ENCODE measurements at places on chromosomes 6 and 20.
A peak's percentile ranks its signal among the peaks of the same experiment; 100 is the strongest.

GRCh38 chr20:25061103-25061799, 3.3 kb upstream of the ACSS1 start:
- DNase-seq: no peak

GRCh38 chr20:36298795-36299339, 7.3 kb upstream of the DLGAP4 start:
- DNase-seq: no peak

DNA sequence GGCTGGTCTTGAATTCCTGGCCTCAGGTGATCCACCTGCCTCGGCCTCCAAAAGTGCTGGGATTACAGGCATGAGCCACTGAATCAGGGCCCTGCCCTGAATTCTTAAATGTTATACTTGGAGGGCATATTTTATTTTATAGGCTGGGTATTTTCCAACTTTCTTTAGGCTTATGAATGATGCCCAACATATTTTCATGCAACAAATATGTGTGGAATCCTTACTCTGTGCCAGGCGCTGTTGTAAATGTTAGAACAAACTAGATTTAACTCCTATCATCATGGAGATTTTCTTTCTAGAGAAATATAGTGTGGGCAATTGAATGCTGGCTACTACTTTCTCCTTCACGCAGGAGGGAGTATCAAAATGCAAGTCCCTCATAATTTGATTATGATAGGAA, 71.2 kb downstream of the SAMD5 start:
- DNase-seq: no peak

DNA sequence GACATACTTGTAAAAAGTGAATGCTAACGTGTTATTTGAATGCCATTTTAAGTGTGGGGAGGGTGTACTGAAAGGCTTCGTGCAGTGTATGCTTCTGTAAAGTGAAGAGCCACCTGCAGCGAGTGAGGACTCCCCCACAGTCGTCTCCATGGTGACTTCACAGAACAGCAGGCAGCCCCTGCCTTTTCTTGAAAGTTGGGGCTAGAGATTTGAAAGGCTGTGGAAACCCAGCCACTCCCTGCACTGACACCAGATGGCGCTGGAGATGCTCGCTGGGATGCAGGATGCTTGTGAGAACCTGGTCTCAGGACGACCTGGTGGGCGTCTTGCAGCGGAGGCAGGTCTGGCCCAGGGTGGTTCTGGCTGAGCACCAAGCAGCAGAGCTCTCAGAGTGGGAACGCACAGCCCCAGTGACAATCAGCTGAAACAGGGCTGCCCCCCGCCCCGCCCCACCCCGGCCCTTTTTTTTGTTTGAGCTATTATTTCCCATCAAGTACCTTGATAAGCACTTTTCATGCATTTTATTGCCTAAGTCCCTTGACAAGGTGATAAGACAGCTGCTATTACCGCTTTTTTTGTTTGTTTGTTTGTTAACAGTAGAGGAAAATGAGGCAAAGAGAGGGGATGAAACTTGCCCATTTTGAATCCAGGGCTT, 150.3 kb downstream of the SYCP2 start:
- peak; percentile 39 for DNase-seq

GRCh38 chr6:82712826-82713225, 349.2 kb downstream of the TPBG start:
- no peak for DNase-seq

- DNase-seq: no peak
Observed at GRCh38 chr6:131453803-131454202, 119.2 kb upstream of the ARG1 start.

- no peak for DNase-seq
Observed at GRCh38 chr6:4655196-4656025, 120.8 kb upstream of the CDYL start.

DNA sequence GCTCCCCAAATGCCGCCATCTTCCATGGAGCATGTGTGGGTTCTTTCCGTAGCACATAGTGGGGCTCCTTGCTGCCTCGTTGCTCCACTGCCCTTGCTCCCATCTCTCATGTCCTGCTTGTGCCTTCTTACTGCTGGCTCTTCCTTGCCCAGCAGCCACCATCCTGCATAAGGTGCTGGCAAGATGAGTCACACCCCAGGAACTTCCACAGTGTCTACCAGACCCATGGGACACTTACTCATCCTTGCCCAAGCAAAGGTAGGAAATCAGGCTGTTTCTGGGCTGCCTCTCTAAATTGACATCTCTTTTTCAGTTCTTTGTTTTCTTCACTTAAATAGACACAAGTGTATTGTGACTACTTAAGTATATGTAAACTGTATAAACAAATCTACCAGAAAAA, 39.4 kb upstream of the RGS17 start:
- no peak for DNase-seq

- no peak for DNase-seq
Observed at GRCh38 chr6:166907373-166907841, 48.9 kb downstream of the RNASET2 start.

GRCh38 chr6:111980971-111981840, 72.7 kb upstream of the CCN6 start:
- DNase-seq: no peak

DNA sequence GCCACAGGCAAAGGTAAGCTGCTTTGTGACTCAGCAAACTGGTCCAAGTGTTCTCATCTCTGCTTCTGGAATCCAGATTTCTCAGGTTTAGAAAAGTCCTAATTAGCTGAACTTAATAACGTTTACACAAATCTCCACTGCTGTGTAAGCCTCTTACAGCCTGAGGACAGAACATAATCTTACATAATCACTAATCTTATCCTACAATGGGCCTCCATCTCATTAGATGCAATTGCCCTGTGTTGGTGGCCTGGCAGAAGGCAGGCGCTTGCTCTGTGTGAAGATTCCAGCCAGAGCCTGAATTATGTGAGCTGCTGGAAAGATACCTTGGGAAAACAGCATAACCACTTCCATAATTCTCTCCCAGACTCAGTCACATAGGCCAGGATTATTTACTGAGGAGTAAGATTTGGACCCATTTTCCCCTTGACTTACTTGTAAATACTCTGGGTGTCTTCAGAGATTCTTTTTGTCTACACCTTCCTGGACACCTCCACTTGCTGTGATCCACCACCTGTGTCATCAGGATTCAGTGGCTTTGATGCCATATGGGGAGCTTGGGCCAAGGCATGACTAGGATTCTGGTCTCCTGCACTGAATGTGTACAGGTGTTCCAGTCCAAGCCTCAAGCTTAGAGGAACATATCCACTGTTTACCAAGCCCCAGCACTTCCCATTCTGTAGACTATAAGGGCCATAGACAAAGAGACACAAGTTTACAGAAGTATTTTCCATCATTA, 104.4 kb downstream of the C6orf118 start:
- no peak for DNase-seq

DNA sequence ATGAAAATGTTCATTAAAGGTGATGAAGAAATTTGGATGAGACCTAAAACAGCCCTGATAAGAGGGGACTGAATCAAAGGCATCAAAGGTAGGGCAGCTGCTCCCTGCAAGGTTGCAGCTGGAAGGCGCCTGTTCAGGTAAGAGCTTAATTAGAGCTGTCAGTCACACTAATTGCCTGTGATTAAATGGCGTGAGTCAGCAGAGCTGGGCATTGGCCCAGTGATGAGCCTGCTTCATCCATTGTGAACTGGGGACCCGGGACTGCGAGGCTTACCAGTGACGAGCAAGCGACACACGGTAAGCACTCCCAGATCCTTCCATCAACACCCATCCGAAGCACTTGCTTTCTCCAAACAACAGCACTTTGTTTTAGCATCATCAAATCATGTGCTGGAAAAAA, 621.5 kb upstream of the CDH4 start:
- no peak for DNase-seq

DNA sequence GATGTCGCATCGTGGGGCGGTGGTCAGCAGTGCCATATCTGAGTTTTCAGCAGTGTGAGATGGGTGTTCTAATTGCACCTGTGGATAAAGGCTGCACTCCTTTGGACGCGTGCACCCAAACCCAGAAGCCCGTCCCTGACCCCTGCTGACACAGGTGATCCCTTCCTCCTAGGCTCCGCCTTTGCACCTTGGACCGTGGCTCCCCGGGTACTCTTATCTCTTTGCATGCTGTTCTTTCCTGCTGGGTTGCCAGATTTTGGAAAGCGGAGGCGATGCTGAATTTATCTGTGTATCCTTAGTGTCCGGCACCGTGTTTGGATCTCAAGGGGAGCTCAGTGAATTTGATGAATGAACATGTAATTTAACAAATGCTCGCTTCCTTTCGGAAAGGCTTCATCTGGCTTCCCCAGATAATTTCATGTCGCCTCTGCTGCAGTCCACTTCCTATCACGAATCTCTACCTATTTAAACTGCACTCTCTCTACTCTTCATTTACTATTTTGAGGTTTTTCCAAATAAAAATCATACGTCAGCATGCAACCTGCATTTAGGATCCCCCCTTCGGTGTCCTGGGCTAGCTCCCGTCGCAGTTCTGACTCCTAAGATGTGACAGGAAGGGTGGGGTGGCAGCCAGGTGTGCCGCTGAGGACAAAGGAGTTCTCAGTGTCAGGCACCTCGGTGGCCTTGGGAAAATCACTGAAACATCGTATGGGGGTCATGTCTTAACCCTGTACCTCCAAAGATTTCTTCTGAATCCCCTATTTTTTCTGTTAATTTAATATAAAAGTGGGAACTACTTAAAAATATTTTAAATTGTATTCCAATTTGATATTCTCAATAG, 753 bp upstream of the PERP start:
- DNase-seq: no peak

GRCh38 chr20:32753731-32754130, 8.5 kb upstream of the DNMT3B start:
- no peak for DNase-seq

DNA sequence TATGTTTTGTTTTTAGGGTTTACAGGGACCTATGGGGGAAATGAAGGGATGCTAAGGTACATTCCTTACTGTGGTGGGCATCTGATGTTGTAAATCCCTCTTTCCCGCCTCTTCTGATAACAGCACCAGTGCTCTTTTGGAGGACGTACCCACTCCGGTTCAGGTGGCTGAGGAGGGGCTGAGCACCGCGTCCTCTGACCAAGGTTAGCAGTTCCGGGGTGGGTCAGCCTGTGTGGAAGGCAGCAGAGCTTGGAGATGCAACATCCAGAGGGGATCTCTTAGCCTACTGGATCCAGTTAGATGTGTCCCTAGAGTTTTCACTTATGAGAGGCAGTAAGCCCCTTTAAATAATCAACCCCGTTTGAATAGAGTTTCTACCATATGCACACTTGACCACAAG, 135.3 kb upstream of the KCNG1 start:
- DNase-seq: no peak

DNA sequence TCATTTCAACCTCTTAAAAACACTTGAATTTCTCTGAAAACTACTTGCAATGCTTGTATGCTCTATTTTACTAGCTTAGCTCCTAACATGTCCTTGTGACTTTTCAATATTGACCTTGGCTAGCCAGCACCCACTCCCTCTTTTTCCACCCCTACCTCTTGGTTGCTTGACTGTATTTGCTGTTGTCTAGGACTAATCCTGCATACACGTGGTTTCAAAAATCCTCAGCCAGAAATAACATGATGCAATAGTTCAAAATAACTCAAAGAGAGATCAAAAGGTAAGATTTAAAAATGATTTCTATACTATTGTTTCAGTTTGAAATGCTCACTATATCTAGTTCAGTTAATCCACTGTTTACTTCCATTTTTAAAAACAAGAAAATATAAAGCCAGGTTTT, 102.3 kb upstream of the TBX18 start:
- DNase-seq: no peak

DNA sequence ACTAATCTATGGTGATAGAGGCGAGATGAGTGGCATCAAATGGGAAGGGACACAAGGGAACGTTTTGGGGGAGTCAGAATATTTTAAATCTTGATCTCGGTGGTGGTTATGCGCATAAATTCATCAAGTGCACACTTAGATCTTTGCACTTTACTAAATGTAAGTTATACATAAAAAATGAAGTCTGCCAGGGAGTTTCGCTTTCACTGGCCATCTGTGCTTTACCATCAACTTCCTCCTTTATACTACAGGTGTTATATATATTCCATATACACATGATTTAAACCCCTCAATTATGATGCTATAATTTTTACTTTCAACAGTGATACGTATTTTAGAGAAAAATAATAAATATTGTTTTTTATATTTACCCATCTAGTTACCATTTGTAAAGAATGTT, 97.6 kb upstream of the AKIRIN2 start:
- DNase-seq: no peak

GRCh38 chr20:29741594-29741893, 1515.9 kb upstream of the DEFB115 start:
- no peak for DNase-seq

DNA sequence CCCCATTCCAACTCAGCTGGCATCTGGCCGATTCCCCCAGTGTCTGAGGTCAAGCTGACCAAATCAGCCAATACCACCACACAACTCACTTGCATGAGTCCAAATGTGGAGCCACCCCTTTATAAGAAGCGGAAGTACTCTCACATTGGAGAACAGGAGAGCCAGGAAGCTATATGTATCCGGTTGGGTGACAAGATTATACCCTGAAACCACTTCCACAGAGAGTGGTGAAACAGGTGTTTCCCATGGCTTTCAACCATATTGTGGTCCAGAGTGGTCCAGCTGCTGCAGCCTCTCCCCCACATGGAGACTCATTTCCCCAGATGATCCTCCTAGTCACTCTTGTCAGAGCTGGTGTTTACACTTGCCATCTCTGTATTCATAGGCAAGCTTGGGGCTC, 24.0 kb upstream of the SERINC1 start:
- DNase-seq: no peak

GRCh38 chr20:62882426-62882825, 20.8 kb upstream of the TCFL5 start:
- no peak for DNase-seq

GRCh38 chr6:136410201-136411024, 120.8 kb upstream of the BCLAF1 start:
- no peak for DNase-seq

DNA sequence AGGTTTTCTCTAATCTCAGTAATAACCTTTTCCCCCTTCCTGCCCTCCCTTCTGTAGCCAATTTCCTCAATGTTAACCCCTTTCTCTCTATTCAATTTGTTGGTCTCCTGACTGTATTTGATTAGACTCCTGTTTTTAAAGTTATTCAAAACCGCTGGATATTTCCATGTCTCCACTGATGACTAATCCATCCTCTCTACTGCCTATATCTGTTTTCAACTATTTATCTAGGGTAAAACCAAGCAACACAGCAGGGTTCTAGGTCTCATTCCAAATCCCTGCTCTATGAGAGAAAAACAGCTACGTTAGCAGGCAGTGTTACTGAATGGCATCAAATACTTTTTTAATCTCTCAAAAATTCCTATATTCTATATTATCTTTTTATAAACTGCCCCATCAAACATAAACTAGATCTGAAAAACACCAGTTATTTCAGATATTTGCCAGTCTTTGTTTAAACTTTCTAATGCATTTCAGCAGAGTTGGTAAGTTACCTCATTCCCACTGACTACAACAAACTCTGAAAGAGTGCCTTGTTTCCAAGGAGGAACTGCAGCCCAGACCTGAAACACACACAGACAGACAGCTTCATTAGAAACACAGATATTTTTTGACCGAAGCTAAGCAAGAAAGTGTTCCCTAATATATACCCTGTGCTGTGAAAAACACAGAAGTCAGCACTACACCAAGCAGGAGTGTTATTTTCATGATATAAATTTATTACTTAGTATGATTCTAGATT, 8.2 kb downstream of the RTN4IP1 start:
- no peak for DNase-seq

GRCh38 chr20:2558581-2559278, 22.4 kb downstream of the TMC2 start:
- peak; percentile 14 for DNase-seq

- DNase-seq: no peak
Observed at GRCh38 chr20:57834306-57835073, 124.7 kb upstream of the PMEPA1 start.

GRCh38 chr6:15313367-15313766, 67.5 kb downstream of the JARID2 start:
- DNase-seq: peak; percentile 61

All from globus pallidus (tissue), 1 donor.